ENCODE measurements at places on chromosomes 12 and 14.
A peak's percentile ranks its signal among the peaks of the same experiment; 100 is the strongest.

DNA sequence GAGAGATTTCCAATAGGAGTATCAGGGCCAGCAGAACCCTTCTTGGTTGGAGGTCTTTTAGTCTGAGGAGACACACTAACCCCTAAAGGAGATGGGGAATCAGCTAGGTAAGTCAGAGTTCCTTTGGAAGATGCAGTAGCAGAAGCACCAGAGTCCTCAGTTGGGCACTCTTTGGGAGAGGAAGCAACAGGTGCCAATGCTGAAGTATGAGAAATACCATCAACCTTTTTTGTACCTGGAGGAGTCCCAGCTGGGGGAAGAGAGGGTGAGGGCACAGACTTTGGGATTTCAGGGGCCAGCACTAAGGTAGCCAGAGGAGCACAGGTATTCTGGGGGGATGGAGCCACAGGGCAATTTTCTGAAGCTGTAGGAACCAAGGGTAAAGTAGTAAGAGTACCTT lies 6.0 kb downstream of the NACA start:
- no peak for DNase-seq

DNA sequence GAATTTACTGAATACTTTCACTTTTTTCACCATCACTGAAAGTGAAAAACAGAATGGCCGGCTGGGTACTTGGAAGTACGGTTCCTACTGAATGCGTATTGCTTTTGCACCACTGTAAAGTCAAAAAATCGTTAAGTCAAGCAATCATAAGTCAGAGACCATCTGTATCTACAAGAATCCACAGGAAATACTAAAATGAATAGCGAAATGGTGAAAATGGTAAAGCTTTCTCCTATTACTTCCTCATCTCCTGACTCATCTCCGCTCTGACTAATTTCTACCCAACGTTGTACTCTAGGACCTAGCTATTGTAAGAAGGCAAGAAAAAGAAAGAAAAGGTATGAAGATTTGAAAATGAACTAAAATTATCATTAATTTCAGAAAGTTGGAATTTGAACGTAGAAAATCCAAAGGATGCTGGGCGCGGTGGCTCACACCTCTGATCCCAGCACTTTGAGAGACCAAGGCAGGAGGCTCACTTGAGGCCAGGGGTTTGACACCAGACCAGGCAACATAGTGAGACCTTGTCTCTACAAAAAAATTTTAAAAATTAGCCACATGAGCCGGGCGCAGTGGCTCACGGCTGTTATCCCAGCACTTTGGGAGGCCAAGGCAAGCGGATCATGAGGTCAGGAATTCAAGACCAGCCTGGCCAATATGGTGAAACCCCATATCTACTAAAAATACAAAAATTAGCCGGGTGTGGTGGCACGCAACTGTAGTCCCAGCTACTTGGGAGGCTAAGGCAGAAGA lies 5.3 kb upstream of the CDCA4 start:
- DNase-seq: peak; percentile 56

GRCh38 chr12:124994437-124994975 lies 1.1 kb downstream of the BRI3BP start:
- no peak for DNase-seq

DNA sequence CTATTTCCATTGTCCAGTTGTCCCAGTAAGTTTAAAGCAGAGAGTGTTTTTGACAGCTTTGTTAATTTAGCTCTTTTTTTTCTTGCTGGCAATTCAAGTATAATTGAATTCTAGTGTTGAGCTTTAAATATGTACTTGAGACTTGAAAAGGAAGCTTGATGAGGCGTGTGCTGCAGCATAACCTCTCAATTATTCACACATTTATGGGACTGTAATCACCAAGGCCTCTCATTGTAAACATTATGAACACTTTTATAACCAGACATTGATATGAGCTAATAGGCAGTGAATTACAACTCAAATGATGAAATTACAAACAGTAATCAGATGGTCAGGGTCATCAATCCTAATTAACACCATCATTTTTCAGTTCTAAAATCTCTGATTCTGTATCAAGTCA lies 378.0 kb upstream of the DDHD1 start:
- no peak for DNase-seq

- no peak for DNase-seq
Measured at GRCh38 chr14:75968456-75968855, 13.3 kb downstream of the TGFB3 start.

GRCh38 chr14:42715316-42715715 lies 1108.6 kb downstream of the LRFN5 start:
- DNase-seq: no peak

All from CD4-positive, alpha-beta T cell treated with Interleukin-4 for 4 hours (primary cell).